ENCODE measurements at places on chromosomes 5 and 9.
A peak's percentile ranks its signal among the peaks of the same experiment; 100 is the strongest.

GRCh38 chr5:123879071-123879470 is 367.1 kb downstream of the CSNK1G3 start:
- DNase-seq, result no peak

- no peak for DNase-seq
Measured at GRCh38 chr5:71782393-71782770, 63.3 kb downstream of the CARTPT start.

DNA sequence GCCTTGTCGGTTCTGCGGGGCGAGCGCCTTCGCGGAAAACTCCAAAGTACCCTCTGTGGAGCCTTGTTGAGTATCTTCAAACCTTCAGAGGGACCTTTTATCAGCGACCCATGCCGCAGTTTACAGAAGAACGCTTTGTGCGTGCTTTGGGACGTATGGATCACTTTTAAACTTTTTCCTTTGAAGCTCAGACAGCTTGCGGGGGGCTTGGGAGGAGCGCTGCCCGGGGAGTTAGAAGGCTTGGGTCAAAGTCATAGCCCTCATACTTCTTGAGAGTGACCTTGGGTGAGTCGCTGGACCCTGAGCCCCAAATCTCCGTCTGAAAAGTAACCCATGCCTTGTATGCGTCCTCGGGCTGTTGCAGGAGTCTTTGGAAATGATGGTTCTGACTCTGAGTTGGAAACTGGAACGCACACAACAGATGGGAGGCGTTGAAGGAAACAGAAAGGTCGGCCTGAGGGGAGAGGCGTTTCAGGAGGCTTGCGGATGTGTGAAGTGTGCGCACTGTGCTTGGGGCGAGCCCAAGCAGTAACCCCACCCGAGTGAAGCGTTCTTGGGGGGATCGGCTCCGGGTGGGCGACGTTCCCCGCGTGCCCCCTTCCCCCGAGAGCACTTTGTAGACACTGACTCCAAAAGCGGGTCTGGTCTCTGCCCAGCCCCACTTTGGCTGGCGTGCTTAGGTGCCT is 661 bp upstream of the SLC25A51 start:
- DNase-seq, result no peak

GRCh38 chr9:124015661-124016131 is 4.1 kb downstream of the LHX2 start:
- no peak for DNase-seq

GRCh38 chr9:26656003-26656870 is 236.4 kb downstream of the CAAP1 start:
- no peak for DNase-seq

DNA sequence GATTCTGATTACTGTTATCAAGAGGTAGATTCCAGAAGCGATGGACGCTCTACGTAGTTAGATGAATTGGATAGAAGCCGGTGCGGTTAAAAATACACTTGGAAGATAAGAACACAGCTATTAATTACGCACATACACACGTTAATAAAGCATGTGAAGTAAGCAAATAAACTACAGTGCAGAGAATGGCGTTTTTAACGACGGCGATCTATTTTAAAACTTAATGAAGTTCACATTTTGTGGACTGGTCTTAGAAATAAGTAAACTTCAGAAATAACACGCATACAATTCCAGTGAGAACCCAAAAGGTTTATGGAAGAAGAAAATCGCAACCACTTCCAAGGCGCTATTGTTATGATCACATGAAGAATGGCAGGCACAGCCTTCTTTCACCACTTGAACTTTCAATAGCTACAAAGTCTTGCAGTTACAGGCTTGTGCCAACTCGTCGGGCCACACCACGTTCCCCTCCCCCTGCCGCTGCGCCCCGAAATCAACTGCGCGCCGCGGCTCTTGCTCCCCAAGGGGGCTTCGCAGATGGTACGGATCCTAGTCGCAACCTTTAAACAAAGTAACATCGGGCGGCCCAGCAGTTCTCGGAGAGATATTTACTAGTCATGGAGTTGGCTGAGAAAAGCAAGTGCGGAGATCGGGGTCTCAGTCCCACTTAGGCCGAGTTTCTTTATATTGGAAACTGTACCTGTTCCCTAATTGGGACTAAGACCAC is 866 bp upstream of the SEMA6A start:
- DNase-seq, result no peak

- DNase-seq, result no peak
Measured at GRCh38 chr5:74311961-74312360, 328.6 kb downstream of the ENC1 start.

DNA sequence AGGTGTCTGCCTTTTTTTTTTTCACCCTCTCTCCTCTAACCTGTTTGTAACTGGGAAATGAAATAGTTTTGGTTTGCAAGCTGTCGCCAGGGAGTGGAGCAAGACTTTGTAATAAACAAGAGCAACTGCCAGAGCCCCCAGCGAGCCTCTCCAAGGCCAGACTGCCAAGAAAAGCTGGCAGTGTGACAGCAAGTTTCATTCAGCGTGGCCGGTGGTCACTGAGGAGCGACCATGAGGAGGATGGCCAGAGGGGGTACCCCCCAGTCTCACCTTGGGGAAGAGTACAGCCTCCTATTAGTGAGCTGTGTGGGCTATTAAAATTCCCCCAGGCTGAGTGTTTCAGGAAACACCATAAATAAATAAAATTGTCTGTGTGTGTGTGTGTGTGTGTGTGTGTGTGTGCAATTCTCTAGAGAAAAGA is 49.9 kb downstream of the ZFAND5 start:
- DNase-seq, result peak; percentile 67

GRCh38 chr9:125436613-125437443 is 175.2 kb downstream of the GAPVD1 start:
- no peak for DNase-seq

DNA sequence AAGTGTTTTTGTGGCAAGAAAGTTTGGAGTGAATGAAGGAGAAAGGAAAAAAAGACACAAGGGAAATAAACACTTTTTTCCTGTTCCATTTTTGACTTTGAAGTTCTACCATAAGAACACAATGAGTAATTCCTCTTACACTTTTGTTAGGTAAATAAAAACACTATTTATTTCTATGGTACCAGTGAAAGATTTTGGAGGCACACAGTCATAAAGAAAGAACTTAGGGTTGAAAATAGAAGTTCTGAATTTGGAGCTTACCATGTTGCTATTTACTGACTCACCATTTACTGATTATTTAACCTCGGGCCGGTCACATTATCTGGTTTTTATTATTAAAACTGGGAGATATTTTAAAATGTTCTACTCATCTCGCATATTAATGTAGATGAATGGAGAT is 367.8 kb downstream of the TLE1 start:
- no peak for DNase-seq

- no peak for DNase-seq
Measured at GRCh38 chr5:76219636-76220035, 136.5 kb downstream of the SV2C start.

- DNase-seq, result no peak
Measured at GRCh38 chr9:74940600-74940999, 12.1 kb downstream of the C9orf40 start.

DNA sequence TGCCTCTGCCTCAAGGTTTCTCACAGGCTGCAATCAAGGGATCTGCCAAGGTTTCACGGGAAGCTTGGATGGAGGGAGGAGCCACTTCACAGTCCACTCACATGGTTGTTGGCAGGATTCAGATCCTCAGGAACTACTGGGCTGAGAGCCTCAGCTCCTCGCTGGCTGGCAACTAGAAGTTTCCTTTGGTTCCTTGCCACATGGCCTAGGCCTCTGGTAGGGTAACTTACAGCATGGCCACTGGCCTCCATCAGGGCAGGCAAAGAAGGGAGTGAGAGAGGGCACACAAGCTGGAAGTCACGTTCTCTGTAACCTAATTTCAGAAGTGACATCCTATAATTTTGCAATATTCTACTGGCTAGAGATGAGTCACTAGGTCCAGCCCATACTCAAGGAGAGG is 32.2 kb downstream of the SPOCK1 start:
- no peak for DNase-seq

DNA sequence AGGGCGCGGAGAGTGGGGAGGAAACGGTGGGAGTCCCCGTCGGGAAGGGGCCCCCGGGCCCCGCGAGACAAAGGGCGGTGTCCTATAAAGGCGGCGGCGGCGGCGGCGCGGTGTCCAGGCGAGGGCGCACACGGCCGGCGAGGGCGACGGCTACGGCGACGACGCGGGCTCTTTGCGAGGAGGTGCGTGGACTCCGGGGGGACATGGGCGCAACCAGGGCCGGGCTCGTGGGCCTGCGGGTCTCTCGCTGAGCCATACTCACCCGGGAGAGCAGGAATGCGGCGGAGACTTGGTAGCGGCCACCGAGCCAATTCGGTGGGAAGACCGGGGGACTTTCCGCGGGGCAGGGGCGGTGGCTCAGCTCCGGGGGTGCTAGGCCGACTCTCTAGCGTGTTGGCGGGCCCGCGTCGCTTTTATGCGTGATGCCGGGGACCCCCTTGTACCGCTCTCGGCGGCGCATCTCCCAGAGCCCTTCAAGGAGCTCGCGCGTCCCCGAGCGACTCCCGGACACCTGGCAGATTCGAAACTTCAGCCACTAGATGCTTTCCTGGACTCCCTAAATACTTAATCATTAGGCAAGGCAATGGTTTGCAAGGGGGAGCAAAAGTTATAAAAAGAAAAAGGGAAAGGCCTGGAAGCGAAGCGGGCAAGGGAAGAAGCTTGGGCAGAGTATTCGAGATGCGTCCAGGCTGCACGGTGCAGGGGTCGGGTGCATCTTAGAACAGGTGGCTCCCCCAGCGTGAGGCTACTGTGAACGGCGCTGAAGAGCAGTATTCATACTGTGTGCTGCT is 5.9 kb upstream of the TAL2 start:
- DNase-seq, result peak; percentile 78

GRCh38 chr9:14273696-14274121 is 40.2 kb downstream of the NFIB start:
- DNase-seq, result no peak

DNA sequence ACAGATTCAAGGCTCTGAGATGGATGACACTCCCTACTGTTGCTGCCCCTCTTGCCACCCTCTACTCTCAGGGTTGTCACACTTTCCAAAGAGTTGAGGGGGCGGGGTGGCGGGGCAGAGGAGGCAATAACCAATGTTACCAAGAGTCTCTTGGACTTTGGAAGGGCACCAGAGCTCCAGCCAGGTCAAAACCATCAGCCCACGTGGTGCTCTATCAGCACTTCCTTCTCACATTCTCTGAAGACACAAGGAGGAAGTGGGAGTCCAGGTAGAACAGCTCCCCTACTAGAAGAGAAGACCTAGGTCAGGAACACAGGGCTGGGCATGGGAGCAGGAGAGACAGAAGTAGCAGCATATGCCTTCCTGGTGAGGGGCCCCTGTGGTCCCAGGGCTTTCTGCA is 33.0 kb upstream of the PIK3R1 start:
- DNase-seq, result no peak

GRCh38 chr5:136191304-136192014 is 1.5 kb downstream of the SMIM32 start:
- no peak for DNase-seq

- DNase-seq, result no peak
Measured at GRCh38 chr9:119841016-119841415, 471.8 kb upstream of the BRINP1 start.

DNA sequence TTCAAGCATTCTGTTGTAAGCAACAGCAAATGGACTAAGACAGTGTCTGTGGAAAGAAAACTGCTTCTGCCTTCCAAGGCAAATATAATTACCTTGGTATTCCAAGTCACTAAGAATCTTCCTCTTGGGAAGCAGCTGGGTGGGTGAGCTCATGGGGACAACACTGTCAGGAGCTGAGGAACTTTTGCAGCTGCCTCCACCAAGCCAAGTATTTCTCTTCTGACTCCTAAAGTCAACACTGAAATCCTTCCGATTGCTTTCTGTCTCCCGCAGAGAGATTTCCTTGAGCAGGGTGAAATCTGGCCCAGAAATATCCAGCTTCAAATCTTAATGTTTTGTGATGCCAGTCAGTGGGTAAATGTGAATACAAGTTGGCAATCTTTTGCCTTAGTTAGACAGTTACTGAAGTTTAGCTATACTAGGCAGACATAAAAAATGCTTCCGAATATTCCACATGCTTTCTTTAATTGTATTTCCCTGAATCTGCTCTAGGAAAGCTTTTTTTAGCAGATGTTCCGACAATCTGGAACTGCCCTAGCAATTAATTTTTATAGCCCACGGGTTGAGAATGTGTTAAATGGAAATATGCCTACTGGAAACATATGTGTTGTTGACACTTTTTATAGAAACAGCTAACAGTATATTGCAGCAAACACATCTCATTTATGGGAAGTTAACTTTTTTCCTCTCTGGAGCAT is 369.9 kb upstream of the DAB2 start:
- DNase-seq, result no peak

DNA sequence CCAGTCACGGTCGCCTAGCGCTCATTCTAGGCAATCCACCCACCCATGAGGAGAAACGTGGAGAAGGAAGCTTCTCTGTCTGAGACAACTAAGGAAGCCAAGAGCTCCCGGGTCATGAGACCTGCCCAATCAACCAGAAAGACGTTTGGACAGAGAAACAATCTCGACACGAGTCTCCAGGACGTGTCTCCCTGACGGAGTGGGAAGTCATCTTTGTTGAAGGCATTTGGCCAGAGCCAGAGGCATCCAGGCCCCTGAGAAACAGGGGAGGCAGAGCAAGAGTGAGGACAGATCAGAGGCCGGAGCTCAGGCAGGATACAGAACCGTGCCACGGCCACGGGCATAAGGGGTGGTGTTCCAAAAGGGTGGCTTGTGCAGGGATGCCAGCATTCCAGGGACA is 479.0 kb downstream of the SPATA31A7 start:
- DNase-seq, result no peak

DNA sequence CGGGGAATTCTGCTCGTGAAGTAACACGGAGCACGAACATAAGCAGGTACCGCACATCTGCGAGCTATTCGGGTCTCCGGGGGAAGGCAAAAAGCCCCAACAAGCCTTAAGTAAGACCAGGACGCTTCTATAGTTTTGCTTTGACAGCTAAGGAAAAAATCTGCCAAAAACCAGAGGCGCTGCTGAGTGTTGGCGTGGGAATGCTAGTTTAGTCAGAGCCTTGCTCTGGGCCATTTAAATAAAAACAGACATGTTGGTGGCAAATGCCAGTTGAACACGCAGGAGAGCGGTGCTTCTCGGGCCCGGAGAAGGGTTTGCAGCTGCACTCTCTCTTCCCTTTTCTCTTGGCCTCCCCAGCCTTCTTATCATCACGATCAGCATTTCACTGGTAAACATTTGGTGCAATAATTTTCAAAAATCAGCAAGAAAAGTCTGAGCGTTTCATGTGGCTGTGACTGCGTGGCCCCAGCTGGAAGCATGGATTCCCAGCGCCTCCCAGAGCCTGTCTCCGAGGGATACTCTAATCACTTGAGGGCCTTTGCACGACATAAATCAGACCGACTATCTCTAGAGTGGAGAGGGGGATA is 6.4 kb upstream of the NOTCH1 start:
- DNase-seq, result no peak
